ENCODE measurements at places on chromosomes 4 and X.

GRCh38 chr4:9898596-9899305 lies 117.3 kb downstream of the DRD5 start:
- DNase-seq = no peak

- DNase-seq = no peak
Observed at GRCh38 chrX:13094828-13095341, 50.5 kb upstream of the FAM9C start.

- DNase-seq = no peak
Observed at GRCh38 chrX:155023907-155024833, 1.6 kb upstream of the F8 start.

DNA sequence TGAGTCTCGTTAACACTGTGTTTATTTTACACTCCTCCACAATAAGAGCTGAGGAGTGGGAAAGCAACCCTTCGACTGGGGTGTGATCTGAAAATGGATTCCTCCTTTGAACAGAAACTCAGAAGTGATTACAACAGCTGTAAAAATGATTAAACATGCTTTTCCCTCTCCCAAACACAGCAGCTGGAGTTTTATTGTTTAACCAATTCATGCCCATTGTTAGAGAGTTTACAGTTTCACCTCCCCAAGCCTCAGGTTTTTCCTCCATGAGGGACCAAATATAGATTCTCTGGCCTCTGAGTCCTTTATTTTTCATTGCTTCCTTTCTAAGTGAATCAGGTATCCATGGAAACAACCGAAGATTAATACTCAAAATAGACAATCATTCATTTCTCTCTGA lies 263.0 kb upstream of the TAPT1 start:
- DNase-seq = no peak

DNA sequence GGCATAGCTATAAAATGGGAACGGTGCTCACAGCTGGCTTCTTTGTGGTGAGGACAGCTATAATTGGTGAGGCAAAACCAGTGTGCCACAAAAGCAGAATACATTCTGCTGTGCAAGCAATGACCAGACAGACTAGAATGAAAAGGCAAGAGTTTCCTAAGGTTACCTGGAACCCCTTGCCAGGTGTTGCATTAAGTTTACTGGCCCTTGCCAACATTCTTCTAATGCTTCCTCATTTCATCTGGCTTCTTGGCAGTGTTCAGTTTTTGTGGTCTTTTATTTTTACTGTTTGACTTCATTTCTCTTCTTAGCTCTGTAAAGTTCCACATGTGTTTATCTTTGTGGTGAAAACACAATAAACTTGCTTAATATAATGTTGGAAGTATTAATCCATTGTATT lies 131.4 kb downstream of the PTTG2 start:
- no peak for DNase-seq

DNA sequence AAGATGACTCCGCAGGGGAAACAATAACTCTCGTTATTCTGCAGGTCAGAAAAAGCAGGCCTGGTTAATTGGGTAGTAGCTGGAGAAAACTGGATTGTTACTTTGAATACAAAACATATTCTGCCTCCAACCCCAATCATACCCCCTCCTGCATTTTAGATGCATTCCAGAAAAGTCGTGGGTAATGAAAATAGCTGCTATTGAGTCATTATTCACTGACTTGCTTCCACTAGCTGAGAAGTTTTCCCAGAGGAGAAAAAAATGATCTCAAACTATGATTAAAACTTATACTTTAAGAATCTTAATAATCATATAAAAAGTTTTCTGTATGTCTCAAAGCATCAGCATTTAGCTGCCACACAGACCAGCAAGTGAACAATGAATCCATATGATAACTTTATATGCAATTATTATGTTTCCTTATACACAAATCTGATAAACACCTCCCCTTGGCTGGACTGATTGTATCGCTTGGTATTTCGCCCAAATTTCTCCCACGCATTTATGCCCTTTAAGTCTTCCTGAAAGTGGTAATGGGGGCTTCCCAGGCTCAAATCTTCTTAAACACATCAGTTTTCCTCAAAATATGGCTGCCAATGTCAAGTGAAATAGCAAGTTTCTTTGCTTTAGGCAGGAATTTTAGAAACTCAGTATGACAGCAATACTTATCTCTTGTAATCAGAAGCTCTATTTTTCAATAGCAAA lies 181.0 kb downstream of the LDB2 start:
- DNase-seq = no peak

GRCh38 chr4:46927201-46927600 lies 18.2 kb upstream of the COX7B2 start:
- no peak for DNase-seq

DNA sequence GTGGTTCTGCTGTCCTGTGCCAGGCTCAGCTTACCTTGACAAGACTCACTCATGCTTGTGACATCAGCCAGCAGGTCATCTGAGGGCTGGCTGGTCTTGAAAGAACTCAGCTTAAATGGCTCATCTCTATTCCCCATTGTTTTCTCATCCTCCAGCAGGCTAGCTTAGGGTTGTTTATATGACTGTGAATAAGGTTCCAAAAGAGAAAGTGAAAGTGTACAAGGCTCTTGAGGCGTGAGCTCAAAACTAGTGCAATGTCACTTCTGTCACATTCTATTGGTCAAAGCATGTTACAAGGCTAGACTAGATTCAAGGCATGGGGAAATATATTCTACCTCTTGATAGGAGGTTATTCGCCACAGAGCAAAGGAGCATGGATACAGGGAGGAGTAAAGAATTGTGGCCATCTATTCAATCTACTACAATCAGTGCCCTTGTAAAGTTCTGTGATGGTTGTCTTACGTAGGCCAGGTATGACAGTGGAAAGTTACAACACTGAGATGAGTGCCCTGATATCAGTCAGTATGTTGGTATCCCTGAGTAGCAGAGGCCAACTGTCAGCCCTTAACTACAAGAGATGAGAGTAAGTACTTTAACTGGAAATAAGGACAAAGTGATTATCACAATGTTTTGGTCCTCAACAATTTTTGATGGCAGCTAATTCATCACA lies 19.8 kb upstream of the TMLHE start:
- DNase-seq = no peak

- DNase-seq = no peak
Observed at GRCh38 chrX:72268597-72269365, 8.3 kb downstream of the RPS4X start.

- no peak for DNase-seq
Observed at GRCh38 chr4:127832585-127832984, 48.1 kb upstream of the PLK4 start.

- no peak for DNase-seq
Observed at GRCh38 chr4:163588532-163588931, 94.0 kb downstream of the TMA16 start.

DNA sequence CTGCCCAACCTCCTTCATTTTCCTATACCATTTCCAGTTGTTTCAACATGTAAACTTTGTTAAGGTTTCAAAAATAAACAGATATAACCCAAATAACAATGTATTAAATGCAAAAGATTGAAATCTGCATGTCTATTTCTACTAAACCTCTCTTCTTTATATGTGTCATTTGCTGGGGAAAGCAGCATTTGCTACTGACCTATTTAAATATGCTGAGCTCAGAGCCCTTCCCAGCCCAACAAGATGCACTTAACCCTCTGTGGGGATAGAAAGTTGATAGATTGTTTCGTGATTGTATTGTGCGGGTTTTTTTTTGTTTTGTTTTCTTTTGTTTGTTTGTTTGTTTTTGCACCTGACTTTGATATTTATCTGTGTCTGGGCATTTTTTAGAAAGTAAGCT lies 139.5 kb downstream of the UCHL1 start:
- DNase-seq = no peak

- DNase-seq = no peak
Observed at GRCh38 chr4:146915132-146915531, 30.5 kb downstream of the TTC29 start.

Measured in T-helper 17 cell (primary cell).